Activated CD8-positive, alpha-beta T cell treated with anti-CD3 and anti-CD28 coated beads, Interleukin-2, amount 10 ng/mL, durations not matched to agents 7 days and 5 days (primary cell): ENCODE measurements at places on chromosomes 1 and 21. TPM values are rescaled to one million over a fixed set of nuclear protein-coding genes. Genes with fewer than 3 reads are reported as not detected.

Gene HSF2BP
- 0.18 TPM for total RNA-seq

Gene UBASH3A
- 68.7 TPM for total RNA-seq

Gene ADCY10
- total RNA-seq = not detected

Gene PTPN22
- total RNA-seq = 74.8 TPM

Gene C1orf35
- 25.6 TPM for total RNA-seq

Gene GJA8
- not detected for total RNA-seq

Gene SHC1
- 72.4 TPM for total RNA-seq

Gene KLHDC7A
- total RNA-seq = not detected

Gene GJB3
- total RNA-seq = not detected

Gene CNIH4
- total RNA-seq = 43.7 TPM

Gene KIF2C
- 126 TPM for total RNA-seq

Gene MOB3C
- 20.9 TPM for total RNA-seq

Gene BRDT
- total RNA-seq = not detected

Gene PKNOX1
- 23.9 TPM for total RNA-seq

Gene AHCYL1
- 64.5 TPM for total RNA-seq

Gene SYNC
- not detected for total RNA-seq

Gene CACNA1S
- total RNA-seq = not detected

Gene PCP4
- total RNA-seq = not detected

Gene S100A7
- total RNA-seq = not detected

Gene COL16A1
- not detected for total RNA-seq

Gene PANK4
- 55.9 TPM for total RNA-seq

Gene SLC2A5
- total RNA-seq = not detected

Gene CD1E
- total RNA-seq = not detected

Gene LYPD8
- not detected for total RNA-seq

Gene VWA1
- total RNA-seq = 0.29 TPM

Gene S100A11
- 293 TPM for total RNA-seq

Gene EFCAB7
- 7.7 TPM for total RNA-seq

Gene AVPR1B
- not detected for total RNA-seq

Gene CELSR2
- 4.9 TPM for total RNA-seq
